ENCODE measurements at places on chromosomes 2 and 18.

DNA sequence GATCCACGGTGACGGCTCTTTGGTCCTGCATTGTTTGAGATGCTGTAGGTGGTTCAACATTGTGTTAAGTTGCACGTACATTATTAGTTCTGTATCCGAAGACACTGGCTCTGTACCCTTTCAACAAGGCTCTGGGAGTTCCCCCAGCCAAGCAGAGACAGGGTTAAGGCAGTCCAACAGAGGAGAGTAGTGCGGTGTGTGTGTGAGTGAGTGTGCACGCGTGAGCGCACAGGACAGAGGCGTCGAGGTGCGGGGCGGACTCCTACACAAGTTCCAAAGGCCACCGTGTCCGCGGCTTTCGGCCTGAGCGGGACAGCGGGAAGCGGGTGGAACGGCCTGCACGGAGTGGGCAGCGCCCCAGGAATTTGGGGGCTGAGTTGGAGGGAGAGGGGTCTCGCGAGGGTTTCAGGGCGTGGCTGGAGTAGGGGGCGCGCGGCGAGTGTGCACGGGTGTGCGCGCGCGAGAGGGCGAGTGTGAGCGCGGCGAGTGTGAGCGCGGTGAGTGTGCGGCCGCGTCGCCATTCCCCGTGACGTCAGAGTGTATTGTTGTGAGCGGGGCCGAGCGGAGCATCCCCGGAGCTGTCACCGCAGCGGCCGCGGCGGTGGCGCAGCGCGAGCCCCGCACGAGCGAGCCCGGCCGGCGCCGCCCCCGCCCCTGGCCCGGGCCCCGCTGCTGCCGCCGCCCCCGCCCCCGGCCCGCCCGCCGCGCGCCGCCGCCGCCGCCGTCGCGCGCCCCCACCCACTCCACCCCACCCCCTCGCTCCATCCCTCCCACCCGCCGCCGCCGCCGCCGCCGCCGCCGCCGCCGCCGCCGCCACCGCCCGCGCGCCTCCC is at the start of gene ASXL3:
ASXL3 (plus strand) TSS at position 535 of the 833 bp plus-strand sequence. CDS start 413 bp downstream, outside the sequence.
- DNase-seq, result no peak

DNA sequence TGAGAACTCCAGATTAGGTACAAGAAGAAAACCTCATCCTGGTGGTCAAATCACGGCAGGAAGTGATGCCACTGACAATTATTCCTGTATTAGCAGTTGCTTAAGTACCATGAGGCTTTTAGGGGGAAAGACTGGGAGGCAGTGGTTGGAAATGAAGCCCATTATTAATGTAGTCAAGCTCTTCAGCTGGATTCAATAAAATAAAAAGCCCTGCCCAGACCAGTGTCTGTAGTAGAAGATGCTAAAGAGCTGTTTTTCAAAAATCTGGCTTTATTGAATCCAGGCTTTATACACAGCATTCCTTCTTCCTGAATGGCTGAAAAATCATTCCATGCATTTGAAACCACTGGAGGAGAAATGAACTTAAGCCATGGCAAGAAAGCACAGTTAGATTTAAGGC is 155.2 kb downstream of the BCL2 start:
- DNase-seq, result no peak

- DNase-seq, result no peak
These were observed 23.8 kb upstream of the MAL start for GRCh38 chr2:95001701-95002100.

DNA sequence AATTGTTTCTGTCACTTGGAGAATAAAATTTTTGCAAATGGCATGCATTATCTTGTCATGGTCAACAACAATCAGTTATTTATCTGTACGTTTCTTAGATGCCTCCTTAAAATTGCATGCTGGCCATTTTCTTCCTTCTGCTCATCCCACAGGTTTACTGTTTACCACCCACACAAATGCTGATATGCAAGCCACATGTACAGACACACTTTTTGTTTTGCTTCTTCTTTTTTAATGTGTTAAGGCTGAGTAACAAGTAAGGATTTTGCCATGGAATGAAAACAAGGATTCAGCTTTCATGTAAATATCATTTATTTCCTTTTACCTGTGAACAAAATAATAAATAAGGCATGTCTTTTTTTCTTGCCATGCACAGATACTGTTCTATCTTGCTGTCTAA is 1077.1 kb upstream of the ZEB2 start:
- DNase-seq, result no peak

DNA sequence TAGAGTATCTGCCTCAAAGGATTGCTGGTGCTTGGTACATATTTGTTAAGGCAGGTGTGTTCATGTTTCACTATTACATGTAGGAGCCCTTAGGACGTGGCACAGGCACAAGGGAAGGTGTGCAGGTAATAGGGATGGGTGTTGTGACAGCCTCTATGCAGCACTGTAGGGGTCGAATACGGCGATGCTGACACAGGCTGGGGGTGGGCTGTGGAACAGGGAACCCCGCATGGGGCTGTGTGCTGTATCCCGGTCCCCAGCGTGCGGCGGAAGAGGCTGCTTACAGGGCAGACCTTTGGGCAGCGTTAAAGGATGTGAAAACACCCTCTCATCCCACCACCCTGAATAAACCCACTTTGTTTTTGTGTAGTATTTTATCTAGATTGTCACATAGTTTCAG is 21.5 kb downstream of the B3GNT2 start:
- no peak for DNase-seq

DNA sequence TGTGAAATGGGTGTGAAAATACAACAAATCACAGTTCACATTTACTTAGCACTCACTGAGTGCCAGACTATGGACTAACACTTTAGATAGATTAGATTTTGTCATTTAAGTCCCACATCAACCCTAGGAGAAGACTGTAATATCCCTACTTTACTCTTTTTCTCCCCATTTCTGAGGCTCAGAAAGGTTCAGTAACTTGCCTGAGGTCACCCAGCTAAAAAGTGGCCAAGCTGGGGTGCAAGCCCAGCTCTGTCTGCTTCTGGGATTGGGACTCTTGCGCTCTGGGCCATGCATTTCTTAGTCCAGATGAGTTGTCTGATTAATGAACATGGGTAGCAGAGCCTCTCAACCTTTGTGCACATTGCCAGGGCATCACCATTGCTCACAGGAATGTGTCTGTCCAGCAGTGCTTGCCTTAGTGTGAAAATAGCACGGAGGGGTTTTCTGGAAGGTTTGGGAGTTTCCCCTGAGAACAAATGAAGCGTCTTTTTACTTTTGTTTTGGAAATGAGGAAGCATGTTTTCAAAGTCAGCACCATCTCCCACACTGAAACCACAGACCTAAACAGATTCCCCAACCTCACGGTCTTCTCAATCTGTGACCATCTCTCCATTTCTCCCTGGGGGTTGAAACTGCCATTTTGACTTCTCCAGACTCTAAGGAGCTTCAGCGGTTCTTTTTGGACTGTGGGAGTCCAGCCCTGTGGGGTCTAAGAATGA is 31.9 kb downstream of the NRP2 start:
- DNase-seq, result peak; percentile 65

- no peak for DNase-seq
These were observed 52.8 kb downstream of the EDAR start for GRCh38 chr2:108936076-108936864.

DNA sequence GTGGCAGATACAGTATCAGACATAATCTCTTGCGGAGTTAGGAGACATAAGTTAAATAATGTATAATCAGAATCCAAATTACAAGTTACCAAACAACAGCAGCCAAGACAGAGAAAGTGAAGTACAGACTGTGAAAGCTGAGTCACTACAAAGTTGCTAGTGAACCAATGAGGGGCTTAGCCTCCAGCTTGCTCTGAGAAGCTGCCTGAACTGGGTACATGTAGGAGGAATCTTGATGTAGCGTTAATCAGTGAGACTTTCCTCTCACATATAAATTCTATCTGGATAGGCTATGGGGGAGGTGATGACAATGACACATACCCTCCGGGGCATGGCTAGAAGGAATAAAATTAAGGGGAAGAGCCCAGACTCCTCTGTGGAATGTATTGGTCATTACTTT is 1234.3 kb upstream of the DDX18 start:
- no peak for DNase-seq

DNA sequence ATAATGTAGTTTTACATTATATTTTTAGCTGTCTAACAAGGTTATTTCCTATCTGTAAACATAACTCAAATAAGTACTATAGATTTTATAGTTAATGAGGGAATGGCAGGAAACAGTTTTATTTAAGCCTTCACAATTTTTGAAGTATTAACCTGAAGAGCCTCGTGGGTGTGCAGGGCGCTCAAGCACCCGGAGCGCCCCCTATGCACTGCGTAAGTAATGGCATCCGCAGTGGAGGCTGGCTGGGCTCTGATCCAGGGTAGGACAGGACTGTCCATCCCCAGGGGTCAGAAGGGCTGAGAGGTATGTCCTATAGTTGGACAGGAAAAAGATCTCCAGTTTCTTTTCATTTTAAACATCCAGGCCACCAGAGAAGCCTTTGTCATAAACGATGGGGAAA is 8.2 kb upstream of the GBX2 start:
- no peak for DNase-seq

- DNase-seq, result peak; percentile 36
These were observed 116.0 kb downstream of the TNS1 start for GRCh38 chr2:217886720-217887309.

GRCh38 chr2:134307334-134307733 is 53.5 kb downstream of the MGAT5 start:
- no peak for DNase-seq

DNA sequence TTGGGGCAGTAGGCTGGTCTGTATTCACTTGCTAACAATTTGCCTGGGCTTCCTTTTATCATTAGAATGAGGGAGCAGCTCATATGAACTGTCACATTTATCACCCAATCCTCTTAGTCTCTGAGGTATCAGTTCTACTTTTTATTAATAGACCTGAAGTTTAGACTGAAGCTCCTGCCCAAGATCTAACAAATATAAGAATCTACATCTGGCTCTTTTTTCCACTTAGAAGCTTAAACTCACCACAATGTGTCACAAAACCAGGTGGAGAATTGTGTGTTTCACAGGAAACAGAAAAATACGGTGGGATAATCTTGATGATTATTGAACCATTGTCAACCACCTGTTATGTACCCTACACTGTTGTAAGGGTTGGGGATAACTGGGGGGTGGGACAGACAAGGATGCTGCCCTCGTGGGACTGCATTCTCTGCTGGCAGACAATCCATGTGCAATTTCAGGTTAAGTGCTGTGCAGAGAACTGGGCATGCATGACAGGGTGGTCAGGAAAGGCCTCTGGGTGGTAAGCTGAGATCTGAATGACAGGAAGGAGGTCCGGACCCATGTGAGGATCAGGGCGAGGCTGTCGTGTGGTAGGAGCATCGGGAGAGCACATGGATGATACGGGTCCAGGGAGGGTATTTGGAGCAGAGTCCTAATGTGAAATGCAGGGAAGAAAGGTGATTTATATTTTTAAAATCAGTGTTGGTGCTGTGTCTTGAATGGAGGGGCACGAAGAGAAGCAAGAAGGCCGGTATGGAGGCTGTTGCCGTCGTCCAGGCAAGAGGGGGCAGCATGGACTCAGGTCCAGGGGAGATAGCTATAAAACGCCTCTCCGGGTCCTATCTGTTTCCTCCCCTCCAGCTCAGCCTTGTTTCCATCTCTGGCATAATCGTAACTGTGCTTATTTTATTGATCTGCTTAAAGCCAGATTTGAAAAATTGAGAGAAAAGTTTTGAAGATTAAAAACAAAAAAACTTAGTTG is 17.6 kb downstream of the MYL12B start:
- DNase-seq, result peak; percentile 86

DNA sequence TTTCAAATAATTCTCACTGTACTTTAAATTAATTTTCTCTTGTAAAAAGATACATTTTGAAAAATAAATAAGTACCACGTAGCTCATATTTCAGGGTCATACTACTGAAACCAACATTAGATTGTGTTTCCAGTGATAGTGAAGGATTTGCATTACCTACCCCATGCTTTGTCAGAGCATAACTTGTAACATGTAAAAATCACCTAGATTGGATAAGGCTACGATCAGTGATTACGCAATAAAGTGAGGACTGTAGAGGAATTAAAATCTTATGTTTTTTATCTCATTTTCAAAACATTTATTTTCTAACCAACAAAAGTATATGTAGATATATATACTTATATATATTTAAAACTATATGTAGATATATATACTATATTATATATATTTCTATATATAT is 89.4 kb upstream of the VRK2 start:
- DNase-seq, result no peak

- no peak for DNase-seq
These were observed 266.6 kb upstream of the ID2 start for GRCh38 chr2:8414946-8415879.

- no peak for DNase-seq
These were observed 157.3 kb downstream of the MSH2 start for GRCh38 chr2:47560107-47560819.

DNA sequence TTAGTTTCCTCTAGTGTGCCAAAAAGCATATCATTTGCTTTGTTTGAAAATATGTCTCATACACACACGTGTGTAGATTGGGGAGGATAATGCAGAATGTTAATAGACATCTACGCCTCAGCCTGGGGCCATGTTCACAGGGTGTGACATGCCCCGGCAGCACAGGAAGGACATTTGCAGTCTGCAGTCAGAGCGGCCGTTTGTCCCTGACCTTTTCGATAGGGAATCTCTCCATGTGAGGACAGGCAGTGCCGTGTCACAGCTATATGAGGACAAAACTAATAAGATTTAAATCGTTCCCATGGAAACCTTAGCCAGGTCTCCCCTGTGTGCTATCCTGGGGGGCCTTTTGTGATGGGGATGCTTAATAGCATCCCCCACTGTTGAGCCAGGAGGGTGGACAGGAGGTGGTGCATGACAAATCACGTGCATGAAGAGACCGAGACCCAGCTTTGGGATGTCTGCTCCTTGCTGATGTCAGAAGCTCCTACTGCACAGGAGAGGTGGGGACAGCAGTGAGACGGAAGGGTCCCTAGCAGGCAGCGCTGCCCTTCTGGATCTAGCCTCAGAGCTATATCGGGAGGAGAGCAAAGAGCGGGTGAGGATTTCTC is 100.6 kb downstream of the RNF144A start:
- DNase-seq, result no peak

- no peak for DNase-seq
These were observed 199.3 kb downstream of the HDAC4 start for GRCh38 chr2:239201531-239201876.

DNA sequence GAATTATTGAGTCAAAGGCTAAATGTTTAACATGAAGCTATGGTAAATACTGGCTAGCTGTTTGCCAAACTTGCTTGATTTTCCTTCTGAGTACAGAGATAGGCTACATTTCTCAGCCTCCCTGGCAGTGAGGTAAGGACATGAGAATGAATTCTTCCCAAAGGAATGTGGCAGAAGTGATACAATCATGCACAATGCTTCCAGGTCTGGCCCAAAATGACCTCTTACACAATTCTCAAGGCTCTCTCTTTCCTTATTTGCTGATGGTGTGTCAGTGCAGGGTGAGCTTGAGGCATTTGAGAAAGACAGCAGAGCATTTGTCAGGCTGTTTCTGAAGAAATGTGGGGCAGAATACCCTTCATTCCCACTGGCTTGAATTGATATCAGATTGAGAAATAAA is 95.6 kb upstream of the NABP1 start:
- no peak for DNase-seq

DNA sequence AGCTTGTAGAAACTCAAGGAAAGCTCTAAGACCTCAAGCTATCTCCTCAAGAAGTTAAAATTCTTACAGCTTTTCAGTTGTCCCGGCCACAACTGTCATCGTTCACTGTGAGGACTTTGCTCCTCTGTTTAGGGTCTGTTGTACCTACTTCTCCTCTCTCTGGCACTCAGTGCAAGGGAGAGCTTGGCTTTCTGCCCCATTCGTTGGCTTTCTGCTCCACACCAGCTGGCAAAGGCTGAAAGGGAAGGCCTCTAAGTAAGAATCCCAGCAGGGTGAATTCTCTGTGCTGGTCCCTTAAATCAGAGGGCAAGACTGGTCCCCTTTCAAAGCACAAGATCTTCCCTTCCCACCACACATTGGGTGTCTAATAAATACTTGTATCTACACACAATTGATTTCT is 17.3 kb downstream of the ZBTB7C start:
- no peak for DNase-seq
